ENCODE measurements at places on chromosomes 3 and 15.

- DNase-seq, result peak; percentile 14
These were observed 63.0 kb downstream of the LINGO1 start for GRCh38 chr15:77569729-77570125.

GRCh38 chr15:71730277-71731144 is 79.8 kb upstream of the NR2E3 start:
- peak; percentile 39 for DNase-seq

DNA sequence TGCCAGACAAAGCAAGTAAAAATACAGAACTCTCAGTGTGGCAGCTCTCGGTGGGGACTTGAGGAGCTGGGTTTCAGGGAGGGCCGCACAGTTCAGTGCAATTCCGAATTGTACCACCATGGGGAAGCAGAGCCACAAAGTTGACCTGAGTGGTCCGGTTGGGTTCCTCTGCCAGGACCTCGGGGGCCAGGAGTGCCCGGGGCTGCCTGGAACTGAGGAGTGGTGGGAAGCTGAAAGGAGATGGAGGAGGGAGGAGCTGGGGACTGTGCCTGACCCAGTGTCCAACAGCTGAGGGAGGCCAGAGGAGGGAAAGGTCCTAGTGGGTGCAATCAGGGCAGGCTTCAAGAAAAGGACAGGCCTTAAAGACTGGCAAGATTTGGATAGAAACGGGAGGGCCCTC is 32.2 kb upstream of the TRH start:
- DNase-seq, result peak; percentile 34

GRCh38 chr3:174945951-174946350 is 86.8 kb downstream of the NAALADL2 start:
- DNase-seq, result no peak

GRCh38 chr3:166223120-166223519 is 385.9 kb upstream of the BCHE start:
- peak; percentile 29 for DNase-seq

GRCh38 chr3:44643024-44643423 is 5.5 kb upstream of the ZNF35 start:
- DNase-seq, result no peak

DNA sequence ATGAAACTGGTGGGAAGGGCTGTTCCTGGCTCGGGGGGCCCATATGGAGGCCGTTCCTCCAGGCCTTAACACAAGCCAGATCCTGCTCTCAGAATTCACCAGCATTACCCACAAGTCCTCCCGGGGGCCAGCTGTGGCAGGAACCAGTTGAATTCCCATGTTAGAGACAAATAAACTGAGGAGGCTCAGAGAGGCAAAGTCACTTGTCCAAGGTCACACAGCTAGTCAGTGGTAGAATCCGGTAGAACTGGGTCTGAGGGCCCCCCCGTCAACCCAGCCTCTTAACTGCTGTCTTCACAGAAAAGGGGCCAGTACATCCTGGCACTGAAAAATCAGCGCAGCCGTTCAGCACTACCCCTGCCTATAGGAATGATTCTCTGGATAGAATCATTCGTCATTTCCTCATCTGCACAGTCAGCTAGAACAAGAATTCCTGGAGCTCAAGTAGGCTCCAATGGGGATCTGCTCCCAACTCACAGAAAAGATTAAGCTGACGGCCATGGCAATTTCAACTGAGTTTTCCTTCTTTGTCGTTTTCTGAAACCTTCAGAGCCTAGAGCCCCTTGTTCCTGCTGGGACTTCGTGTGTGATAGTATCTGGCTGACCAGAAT is 12.2 kb upstream of the TSEN2 start:
- DNase-seq, result no peak

DNA sequence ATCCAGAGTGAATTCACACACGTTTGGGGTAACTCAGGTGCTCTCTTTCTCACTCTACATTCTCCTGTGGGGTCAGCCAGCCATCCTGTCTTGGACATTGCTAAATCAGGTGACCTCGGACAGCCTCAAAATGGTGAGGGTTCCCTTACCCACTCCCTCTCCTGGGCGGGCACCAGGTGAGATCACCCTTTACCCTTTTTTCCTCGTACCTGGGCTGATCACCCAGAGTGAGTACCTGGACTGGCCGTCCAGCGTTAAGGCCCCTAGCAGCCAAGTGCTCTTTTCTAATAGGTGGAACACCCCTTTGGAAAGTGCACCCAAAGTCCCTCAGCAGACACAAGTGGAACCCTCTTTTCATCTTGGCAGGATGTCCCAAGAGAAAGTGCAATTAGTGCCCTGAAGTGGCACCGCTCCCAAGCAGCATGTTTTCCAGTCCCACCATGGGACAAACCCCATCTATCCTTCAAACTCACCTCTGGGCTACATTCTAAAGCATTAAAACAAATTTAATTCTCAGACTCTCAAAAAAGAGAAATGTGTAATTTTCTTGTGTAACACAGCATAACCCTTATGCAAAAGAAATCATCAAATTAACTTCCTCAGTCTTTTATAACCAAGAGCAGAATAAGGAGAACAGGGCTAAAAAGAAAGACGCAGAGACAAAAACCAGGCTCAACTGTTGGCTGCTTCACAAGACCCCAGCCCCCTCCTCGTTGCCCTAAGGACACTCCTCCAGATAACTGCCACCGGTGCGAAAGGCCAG is 20.7 kb downstream of the TRANK1 start:
- DNase-seq, result no peak

GRCh38 chr3:61257148-61257547 is 5.9 kb upstream of the FHIT start:
- no peak for DNase-seq

Data from NCI-H69 (cell line).